ENCODE measurements at places on chromosomes 4 and X. TPM values are rescaled to one million over a fixed set of nuclear protein-coding genes. Genes with fewer than 3 reads are reported as not detected.

- DNase-seq, result no peak
Observed at GRCh38 chr4:166065324-166065723, 192.3 kb downstream of the TLL1 start.

- no peak for DNase-seq
Observed at GRCh38 chrX:107978707-107979307, 3.4 kb downstream of the TEX13B start.

GRCh38 chr4:183599284-183599683 lies 59.7 kb downstream of the RWDD4 start:
- no peak for DNase-seq

NALF2 gene
- not detected for total RNA-seq

MRPS18C gene
- 38.2 TPM for total RNA-seq

Data from aorta (tissue), 5 donors.